ENCODE measurements at places on chromosomes 4 and X.

DNA sequence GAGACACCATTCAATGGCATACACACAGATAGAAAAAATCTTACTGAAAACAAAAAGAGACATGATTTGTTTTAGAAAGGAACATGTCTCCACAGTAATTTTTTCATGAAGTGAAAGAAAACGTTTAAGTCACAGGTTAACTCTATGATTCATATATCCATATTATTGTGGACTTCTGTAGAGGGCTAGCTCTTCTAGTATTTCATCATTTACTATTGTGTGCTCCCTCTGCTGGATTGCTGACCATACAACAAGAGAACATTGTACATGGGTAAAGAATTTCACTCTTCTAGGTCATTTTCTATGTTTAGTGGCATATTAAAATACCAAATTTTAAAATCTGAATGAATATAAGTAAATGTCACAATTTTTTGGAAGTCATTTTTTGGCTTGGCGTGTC, 91.8 kb upstream of the POU3F4 start:
- DNase-seq: peak; percentile 12

- no peak for DNase-seq
Measured at GRCh38 chr4:101238706-101239105, 108.6 kb downstream of the PPP3CA start.

- DNase-seq: no peak
Measured at GRCh38 chr4:172631832-172632231, 536.8 kb upstream of the GALNT7 start.

GRCh38 chrX:25156323-25156722, 140.6 kb upstream of the ARX start:
- peak; percentile 80 for DNase-seq

- DNase-seq: no peak
Measured at GRCh38 chrX:123696334-123696733, 36.5 kb downstream of the THOC2 start.

DNA sequence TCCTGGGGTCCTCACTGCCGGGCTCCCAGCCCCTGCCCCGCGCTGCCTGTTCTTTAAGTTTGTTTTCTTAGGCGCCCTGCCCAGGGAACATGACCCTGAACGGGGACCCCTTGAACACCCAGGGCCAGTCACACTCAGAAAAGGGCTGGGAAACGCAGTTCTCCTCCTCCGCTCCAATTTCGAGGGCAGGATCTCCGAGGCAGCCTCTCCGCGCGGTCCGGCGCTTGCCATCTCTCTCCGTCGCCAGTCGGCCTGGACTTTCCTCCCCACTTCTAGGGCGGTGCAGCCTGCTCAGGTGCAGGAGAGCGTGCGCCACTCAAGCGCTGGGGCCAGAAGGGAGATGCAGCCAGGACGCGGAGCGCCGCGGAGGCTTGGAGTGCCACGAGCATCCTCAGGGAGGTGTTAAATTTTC, 9.9 kb downstream of the PRDM8 start:
- peak; percentile 25 for DNase-seq

GRCh38 chrX:74119016-74119910, 184.7 kb upstream of the ZCCHC13 start:
- peak; percentile 56 for DNase-seq

GRCh38 chr4:165009493-165010227, 22.1 kb upstream of the TRIM60 start:
- DNase-seq: no peak

- peak; percentile 56 for DNase-seq
Measured at GRCh38 chrX:53223955-53224859, 800 bp downstream of the KDM5C start.

GRCh38 chr4:28488021-28488420, 1627.4 kb downstream of the STIM2 start:
- DNase-seq: no peak

DNA sequence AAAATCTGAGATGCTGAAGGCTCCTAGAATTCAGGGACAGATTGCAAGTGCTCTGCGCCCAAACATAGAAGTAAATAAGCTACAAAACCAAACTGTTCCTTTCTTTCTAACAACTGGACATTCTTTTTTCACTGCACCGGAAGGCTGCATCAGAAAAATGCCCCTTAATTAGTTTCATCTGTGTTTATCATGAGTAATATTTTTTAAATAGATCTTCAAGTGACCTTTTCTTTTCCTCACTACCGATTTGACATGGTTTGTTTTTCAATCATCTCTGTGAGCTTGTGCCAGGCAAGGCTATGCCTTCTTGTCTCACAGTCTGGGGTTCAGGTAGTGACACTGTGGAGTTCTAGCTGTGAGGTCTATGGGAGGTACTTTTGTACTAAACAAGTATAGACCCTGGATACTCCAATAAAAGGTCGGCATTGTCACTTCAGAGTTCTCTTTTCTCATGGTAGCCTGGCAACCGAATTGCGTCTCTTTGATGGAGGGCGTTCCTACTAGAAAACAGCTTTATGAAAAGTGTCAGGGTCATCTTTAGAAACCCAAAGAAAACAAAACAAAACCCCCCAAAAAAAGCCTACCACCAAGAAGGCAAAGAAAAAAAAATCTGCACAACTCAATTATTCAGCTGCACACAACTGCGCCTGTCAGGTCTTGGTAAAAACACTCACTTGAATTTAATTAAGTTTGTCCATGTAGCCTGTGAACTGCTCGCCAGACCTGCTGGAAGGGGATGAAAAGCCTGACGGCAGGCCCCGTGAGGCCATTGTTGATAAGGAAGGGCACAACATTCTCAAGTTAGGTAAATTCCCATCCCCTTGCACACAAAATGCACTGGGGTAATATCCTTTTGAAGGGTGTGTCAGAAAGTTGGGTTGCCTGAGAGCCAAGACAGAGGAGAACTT, 22.8 kb upstream of the ADAMTS3 start:
- no peak for DNase-seq

- DNase-seq: no peak
Measured at GRCh38 chr4:3332498-3332897, 39.7 kb downstream of the RGS12 start.

DNA sequence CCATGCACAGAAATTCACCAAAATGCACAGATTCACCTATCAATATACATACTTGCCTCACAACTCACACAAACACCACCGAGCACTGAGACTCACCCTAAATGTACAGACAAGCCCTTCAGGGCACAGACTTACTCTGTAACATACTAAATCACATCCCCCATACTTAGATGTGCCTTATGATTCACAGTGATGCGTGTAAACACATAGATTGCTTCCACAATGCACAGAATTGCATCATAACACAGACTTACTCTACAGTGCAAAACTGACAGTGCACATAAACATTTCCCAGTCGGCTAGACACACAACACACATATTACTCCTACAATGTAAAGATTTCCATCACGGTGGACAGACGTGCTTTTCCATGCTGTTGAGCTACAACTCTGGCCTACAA, 6.2 kb downstream of the LINC00632 start:
- no peak for DNase-seq

GRCh38 chr4:124631760-124632159, 80.8 kb downstream of the ANKRD50 start:
- DNase-seq: peak; percentile 92

- DNase-seq: peak; percentile 25
Measured at GRCh38 chrX:97858592-97858991, 974.9 kb downstream of the RPA4 start.

GRCh38 chrX:84415140-84415539, 87.1 kb downstream of the HDX start:
- DNase-seq: no peak

DNA sequence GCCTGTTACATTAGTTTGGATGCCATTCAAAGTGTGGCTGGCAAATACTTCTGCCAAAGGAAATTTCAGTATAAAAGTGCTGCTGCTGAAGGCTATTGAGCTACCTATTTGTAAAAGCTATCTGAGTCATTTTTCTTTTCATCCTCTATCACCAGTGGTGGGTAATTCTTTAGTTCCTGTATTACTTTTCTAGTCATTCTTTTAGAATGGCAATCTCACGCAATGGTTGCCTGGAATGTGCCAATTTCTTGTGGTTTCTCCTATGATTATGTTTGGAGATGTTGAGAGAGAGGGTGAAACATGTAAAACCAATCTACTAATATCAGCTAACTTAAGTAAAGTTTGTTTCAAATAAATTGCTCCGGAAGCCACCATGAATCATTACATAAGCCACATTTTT, 685.0 kb downstream of the RAPGEF2 start:
- peak; percentile 81 for DNase-seq

DNA sequence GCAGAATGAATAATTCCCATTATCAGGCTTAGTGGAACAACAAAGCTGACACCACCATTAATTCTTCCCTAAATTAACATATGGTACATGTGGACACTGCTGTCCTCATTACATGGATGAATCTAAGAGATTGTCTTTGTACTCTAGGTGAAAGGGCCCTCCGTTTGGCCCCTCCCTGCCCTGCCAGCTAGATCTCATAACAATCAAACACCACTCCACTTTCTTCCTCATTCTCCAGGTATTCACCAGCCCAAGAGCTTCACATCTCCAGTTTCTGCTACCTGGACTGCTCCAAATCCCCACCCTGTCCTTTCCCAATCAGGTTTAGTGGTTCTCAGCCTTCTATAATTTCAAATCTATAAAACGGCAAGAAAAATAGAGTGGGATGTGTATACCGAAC, 3.8 kb downstream of the HSD17B11 start:
- no peak for DNase-seq

DNA sequence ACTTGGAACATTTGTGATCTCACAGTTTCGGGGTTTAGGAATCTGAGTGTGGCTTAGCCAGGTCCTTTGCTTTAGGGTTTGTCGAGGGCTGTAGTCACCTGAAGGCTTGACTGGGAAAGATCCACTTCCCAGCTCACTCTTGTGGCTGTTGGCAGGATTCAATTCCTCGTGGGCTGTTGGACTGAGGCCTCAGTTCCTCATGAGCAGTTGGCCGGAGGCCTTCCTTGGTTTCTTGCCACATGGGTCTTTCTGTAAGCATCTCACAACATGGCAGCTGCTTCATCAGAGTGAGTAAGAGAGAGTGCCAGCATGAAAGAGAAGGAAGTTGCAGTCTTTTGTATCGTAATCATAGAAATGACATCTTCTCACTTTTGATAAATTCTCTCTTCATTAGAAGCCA, 11.1 kb downstream of the TXLNG start:
- peak; percentile 31 for DNase-seq

DNA sequence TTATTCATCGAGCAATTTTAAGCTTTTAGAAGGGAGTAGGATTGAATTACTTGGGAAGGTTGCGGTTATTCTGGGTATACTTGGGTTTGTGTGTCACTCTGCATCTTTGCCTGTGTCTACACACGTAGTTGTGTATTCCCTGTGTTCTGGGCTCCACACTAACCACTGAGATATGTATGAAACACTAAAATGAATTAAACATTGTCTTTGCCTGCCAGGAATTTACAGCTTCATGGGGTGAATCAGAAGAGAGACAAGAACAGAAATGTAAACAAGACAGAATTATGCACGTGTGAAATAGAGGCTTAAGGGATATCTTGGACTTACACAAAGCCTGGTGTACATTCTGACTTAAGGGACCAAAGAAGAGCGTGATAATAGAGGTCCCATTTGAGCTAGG, 228.5 kb downstream of the AFF2 start:
- DNase-seq: peak; percentile 1

GRCh38 chr4:119040694-119041185, 94.9 kb upstream of the MYOZ2 start:
- peak; percentile 85 for DNase-seq

DNA sequence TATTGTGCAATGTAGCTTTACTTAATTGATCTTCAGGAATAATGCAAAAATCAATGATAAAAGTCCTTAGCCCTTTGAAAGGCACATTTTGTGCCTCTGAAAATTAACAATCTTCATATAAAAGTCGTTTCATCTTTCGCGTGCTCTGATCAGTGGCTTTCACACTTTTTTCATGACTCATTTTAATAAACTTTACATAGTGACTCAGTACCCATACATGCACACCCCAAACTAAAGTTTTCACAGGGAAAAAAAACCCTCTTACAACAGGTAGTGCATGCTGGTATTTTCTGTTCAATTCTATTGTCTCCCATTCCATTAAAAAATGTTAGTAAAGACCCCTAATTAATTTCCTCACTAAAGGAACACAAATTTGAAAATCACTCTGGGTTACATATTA, 21.5 kb downstream of the RWDD4 start:
- DNase-seq: peak; percentile 54

DNA sequence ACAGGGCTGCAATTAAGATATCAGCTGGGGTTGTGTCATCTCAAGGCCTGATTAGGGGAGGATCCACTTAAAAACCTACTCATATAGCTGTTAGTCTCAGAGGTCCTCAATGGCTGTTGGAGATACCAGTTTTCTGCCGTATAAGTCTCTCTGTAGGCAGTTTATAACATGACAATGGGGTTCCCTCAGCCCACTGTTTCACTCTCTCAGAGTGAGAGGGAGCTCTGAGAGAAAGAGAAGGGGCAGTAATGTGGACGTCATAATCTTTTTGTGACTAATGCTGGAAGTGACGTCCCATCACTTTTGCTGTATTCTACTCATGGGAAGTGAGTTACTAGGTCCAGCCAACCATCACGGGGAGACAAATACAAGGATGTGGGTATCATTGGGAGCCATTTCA, 70.3 kb downstream of the STIM2 start:
- DNase-seq: no peak

DNA sequence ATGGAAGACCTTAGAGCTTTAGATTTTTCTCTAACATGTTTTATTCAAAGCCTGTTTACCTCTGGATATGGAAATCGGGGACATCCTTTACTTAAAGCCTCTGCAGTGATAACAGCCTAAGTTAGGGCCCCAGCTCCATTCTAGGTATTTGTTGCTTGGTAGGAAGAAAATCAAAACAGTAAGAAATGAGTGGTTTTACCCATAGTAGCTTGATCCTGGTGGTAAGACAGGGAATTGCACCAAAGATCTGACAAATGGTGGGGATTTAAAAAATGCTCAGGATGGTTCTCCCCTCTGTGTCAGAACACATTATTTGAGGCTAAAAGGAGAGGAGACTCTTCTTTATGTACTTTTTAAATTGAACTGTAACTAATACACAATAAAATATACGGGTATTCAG, 52.4 kb downstream of the AFF2 start:
- DNase-seq: no peak

DNA sequence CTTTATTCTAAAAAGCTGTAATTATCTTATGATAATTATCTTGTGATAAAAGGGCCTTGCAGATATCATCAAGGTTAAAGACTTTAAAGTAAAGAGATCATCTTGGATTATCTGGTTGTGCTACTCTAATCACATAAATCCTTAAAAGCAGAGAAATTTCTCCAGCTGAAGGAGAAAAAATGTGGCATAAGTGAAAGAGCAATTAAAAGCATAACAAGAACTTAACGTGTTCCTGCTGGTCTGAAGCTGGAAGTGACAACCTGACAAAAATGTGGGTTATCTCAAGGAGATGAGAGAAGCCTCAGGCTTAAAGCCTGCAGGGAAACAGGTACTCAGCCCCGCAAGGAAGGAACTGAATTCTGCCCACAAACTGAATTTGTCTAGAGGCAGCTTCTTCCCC, 449.1 kb upstream of the NDST4 start:
- DNase-seq: no peak

- no peak for DNase-seq
Measured at GRCh38 chr4:125582302-125582701, 267.5 kb downstream of the FAT4 start.

DNA sequence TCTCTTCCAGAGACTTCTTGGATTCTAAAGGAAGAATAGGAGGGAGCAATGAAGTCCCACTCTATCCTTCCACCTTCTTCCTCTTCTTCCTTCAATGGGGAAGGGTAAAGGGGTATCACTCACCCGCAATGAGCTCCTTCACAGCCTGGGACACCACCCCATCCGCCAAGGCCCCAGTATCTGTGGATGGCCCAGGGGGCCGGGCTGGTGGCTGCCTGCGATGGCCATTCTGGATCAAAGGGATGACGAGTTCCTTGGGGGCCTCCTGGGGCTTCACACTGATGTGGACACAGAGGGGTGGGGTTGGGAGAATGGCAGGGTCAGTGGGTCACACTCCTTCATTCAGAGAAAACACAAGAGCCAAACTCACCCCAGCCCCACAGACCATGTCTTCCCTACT, 1.0 kb downstream of the GPKOW start:
- DNase-seq: no peak

Measured in astrocyte of the hippocampus (primary cell).